ENCODE measurements at places on chromosomes 2 and 18.

- peak; percentile 3 for DNase-seq
Observed at GRCh38 chr2:128309280-128310093, 9.2 kb downstream of the HS6ST1 start.

DNA sequence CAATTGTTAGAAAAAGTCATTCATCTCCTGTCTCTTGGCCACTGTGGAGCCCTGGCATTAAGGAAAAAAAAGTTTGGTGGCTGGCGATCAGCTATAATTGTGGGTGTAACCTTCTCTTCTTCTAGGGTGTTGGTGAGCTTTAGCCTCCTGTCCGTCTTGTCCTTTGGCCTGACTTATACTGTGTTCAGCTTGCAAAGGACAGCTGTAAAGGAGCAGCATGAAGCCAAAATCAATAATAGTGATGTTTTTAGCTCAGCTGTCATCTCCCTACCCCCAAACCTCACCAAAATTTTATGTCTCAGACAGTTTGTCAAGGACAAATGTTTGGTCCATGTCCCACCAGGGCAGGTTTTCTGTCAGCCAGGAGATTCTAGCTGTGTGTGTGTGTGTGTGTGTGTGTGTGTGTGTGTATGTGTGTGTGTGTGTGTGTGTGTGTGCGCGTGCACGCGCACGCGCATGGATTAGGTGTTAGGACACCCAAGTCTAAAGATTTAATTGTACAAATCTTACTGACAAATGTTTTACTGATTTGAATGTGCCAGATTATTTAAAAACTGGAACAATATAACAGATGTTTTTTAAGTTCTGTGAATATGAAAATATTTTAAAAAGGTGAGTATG, 109.2 kb downstream of the PTPRM start:
- DNase-seq, result no peak

- DNase-seq, result no peak
Observed at GRCh38 chr18:41996020-41996419, 41.0 kb downstream of the PIK3C3 start.

- no peak for DNase-seq
Observed at GRCh38 chr2:29865512-29865911, 55.9 kb downstream of the ALK start.

GRCh38 chr2:240819126-240819857, 727 bp downstream of the KIF1A start:
- DNase-seq, result no peak

DNA sequence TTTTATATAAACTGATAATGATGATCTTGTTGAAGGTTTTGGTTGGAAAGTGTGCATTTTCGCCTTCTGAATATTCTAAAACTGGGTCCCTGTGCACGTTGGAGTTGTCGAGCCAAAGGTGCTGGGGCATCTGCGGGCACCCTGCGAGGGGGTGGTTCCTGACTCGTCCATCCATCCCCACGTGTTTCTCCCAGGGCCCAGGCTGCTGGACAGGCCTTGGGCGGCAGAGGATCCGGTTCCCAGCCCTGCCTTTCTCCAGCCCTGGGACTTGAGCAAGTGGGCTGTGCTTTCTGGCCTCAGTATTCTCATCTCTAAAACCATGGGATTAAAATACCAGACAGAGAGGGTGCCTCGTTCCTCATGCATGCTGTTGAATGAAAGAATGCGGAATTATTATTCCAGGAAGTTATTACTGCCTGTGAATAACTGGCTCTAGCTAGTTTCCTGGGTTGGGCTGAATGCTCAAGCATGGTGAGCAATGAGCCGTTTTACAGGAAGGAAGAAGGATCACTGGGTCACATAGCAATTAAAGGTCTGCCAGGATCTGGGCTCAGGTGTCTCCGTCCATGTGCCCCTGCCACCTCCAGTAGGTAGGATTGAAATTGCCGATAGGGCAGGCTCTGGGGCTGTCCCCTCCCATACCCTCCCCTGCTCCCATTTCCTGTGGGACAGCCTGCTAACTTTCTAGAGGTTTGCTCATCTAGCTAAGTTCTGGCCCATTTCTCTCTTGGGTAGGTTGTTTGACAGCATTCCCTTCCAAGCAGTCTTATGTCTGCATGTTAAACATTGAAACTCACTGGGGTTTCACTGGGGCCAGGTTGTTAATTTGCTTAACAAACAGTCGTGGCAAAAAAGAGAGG, 77.2 kb upstream of the HS6ST1 start:
- DNase-seq, result no peak

DNA sequence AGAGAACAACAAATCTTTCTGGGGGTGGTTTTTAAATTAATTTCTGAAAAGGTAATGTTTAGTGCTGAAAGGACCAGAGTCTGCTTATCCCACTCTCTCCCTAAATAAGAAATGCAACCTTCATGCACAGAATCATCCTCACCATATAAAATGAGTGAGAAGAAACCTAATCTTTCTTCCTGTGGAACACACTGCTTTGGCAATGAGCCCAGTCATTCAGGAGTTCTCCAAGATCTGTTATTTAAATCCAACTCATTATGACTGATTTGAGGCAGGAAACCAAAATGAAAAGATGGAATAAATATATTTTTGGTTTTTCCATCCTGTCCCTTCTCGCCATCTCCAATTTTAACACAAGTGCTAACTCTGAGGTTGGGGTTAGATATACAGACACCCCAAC, 228.3 kb downstream of the SRBD1 start:
- DNase-seq, result no peak

- DNase-seq, result no peak
Observed at GRCh38 chr18:57965246-57965645, 78.8 kb upstream of the NEDD4L start.

- no peak for DNase-seq
Observed at GRCh38 chr2:81355436-81355835, 1050.9 kb upstream of the LRRTM1 start.

DNA sequence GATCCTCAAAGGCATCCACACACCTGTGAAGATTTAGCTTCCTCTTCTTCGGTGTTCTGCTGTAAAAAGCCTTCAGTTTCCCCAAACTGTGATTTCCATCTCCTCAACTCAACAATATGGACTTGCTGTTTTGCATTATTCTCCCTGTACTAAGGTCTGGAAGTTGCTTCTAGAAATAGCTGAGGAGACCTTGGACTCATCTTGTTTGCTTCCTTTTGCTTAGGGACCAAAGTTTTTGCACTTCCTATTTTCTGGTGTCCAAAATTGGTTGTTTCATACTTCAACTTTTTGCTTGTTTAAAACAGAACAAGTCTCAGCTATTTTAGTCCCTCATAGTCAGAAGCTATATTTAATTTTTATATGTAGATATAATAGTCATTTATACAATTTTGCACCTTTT, 201.9 kb upstream of the COPS8 start:
- no peak for DNase-seq

GRCh38 chr2:148979919-148980277, 58.6 kb upstream of the LYPD6B start:
- no peak for DNase-seq

- no peak for DNase-seq
Observed at GRCh38 chr2:1990724-1991123, 246.4 kb upstream of the PXDN start.

DNA sequence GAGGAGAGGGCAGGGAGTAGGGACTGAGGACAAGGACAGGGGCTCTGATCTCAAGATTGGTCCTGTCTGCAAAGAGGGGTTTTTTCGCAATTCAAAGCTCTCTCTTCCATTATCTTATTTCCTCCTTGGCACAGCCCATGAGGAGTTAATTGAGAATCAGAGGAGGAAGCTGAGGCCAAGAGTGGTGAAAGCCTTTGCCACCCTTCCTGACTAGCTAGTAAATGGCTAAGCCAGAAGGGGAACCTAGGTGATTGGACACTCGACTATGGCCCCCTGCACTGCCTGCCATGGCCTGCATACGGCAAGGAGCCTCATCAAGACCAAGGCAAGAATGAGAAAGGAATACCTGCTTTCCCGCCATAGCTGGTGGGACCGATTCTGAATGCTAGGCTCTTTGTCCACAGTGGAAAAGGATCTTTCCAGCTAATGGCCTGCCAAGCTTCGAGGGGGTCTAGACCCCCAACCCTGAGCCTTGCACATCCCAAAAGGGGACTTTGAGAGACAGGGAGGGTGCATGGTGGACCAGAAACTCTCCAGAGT, 237.9 kb downstream of the HAUS1 start:
- no peak for DNase-seq

GRCh38 chr2:138333121-138333520, 168.4 kb upstream of the SPOPL start:
- DNase-seq, result no peak

DNA sequence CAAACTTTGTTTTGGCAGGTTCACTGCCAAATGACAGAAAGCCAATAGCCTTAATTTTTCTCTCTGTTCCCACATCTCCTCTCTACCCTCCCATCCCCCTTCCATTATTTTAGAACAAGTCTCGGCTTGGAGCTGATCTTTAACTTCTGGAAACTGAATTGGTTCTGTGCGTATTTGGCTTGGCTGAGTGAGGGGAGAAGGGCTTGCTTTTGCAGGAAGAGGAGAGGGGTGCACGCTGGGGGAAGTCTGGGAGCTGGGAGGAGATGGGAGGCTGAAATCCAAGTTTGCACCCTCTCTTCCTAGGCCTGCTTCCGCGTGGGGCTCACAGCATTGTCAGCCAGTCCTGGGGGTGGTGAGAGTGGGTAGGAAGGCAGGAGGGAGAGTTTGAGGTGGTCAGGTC, 176.1 kb upstream of the SPRED2 start:
- no peak for DNase-seq

- DNase-seq, result no peak
Observed at GRCh38 chr18:25334588-25334987, 17.4 kb downstream of the ZNF521 start.

GRCh38 chr2:200750323-200750910, 61.3 kb upstream of the BZW1 start:
- DNase-seq, result no peak

- no peak for DNase-seq
Observed at GRCh38 chr2:27828305-27828704, 56.8 kb downstream of the MRPL33 start.

GRCh38 chr18:32698153-32698552, 74.7 kb downstream of the KLHL14 start:
- DNase-seq, result no peak

DNA sequence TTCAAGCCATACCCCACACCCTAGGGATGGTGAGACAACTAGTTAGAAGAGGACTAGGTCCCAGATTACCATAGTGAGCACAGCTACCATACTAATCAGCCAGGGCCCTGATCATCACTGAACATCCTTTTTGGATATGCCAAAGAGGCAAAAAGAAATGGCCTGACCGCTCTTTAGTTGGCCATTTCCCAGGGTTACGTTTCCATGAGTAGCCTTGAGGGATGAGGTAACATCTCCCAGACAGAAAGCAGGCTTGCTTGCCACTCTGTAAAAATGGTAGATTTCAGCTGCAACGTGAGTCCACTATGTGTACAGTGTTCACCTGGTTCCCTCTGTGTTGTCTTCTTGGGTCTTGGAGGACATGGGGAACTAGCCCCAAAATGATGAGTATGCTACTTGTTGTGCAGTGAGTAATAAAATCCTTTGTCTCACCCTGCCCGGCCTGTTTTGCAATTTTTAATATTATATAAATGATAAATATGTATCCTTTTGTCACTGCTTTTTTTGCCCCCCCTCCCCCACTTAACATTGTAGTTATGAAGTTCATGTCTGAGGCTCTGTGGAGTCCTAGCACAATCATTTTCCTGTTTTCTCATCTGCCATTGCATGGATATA, 8.9 kb upstream of the GALM start:
- DNase-seq, result no peak

GRCh38 chr2:148067801-148068200, 46.9 kb downstream of the MBD5 start:
- DNase-seq, result no peak

GRCh38 chr2:171185941-171186340, 25.2 kb upstream of the TLK1 start:
- DNase-seq, result no peak

DNA sequence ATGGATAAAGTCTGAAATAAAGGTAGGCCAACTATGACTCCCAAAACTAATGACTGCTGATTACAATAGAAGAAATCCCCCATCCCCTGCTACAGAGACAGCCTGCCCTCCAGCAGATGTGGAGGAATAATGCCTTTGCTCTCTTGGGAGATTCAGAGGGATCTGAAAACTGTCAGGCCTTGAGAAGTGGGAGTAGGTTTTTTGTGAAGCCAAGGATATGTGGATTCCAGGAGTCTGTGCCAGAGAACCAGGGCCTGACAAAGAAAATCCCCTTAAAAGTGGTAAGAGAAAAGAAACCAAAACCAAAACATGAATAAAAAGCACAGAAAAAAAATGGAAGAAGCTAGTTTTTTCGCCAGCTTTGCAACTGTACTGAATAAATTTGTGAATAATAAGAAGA, 397.6 kb downstream of the ZNF521 start:
- DNase-seq, result no peak

GRCh38 chr2:152518641-152519580, 183.9 kb downstream of the FMNL2 start:
- no peak for DNase-seq

DNA sequence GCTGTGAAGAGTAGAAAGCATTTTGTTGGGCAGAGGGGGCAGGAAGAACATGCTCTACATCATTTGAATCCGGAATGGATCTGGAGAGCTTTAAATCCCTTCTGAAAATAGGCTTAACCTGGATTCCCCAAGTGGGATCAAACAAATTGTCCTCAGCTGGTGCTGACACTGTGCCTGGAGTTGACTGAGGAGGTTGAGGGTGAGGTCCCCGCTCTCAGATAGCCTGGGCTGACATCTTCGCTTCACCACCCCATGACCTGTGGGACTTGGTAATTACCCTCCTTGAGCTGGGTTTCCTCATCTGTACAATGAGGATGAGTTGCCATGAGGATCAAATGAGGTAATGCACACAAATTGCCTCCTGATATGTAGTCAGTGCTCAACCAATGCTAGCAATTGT, 117.8 kb upstream of the SMAD2 start:
- DNase-seq, result no peak

GRCh38 chr2:141187075-141187439, 943.8 kb downstream of the LRP1B start:
- no peak for DNase-seq

DNA sequence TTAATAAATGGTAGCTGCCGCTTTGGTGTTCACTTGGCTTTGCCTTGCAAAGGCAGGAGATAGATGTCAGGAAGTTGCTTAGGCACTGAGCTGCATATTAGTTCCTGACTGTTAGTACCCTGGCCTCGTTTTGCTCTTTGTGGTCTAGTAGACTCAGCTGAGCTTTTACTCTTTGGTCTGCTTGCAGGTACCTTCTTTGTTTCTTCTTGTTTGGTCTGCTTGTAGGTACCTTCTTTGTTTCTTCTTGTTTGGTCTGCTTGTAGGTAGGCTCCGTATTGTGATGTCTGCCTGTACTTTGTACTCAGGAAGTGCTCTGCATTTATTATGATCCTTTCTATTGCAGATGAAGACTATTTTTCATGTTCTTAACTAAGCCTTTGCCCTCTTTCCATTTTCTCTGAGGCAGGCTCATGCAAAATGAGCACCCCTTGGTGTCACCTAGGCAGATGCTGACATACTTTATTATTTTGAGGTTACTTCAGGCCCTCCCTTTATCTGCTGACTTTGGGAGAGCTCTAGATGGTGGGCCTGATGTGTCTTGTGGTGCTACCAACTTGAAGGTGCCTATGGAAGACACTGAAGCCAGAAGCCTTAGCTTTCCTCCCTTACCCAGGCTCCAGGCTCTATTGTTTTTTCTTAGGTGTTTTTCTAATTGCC, 6.0 kb downstream of the RPIA start:
- DNase-seq, result no peak

- no peak for DNase-seq
Observed at GRCh38 chr2:74347742-74348141, 4.5 kb upstream of the SLC4A5 start.

Data from GM06990 (cell line).